ENCODE measurements at places on chromosomes 12 and 14.
A peak's percentile ranks its signal among the peaks of the same experiment; 100 is the strongest.

DNA sequence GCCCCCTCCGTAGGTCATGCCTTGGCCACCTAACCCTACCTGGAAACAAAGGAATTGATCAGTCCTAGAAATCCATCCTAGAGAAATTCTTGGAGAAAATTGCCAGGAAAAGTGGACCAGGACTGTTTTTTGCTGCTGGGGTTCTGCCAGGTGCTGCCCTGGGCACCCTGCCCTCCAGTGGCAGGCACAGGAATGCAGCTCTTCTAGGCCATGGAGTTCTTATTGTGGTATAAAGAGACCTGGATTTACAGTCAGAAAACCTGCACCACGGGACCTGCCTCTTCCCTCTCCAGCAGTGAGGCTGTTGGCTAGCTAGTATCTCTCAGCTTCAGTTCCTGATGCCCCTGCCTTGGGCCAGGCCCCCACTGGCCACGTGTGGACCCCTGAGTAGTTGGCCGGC, 59.7 kb downstream of the SLC24A4 start:
- no peak for DNase-seq

DNA sequence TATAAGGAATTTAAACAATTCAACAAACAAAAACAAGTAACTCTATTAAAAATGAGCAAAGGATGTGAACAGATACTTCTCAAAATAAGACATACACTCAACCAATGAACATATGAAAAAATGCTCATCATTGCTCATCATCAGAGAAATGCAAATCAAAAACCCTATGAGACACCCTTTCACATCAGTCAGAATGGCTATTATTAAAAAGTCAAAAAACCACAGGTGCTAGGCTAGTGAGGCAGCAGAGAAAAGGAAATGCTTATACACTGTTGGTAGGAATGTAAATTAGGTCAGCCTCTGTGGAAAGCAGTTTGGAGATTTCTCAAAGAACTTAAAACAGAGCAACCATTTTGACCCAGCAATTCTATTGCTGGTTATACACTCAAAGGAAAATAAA, 52.0 kb downstream of the NAV3 start:
- no peak for DNase-seq

DNA sequence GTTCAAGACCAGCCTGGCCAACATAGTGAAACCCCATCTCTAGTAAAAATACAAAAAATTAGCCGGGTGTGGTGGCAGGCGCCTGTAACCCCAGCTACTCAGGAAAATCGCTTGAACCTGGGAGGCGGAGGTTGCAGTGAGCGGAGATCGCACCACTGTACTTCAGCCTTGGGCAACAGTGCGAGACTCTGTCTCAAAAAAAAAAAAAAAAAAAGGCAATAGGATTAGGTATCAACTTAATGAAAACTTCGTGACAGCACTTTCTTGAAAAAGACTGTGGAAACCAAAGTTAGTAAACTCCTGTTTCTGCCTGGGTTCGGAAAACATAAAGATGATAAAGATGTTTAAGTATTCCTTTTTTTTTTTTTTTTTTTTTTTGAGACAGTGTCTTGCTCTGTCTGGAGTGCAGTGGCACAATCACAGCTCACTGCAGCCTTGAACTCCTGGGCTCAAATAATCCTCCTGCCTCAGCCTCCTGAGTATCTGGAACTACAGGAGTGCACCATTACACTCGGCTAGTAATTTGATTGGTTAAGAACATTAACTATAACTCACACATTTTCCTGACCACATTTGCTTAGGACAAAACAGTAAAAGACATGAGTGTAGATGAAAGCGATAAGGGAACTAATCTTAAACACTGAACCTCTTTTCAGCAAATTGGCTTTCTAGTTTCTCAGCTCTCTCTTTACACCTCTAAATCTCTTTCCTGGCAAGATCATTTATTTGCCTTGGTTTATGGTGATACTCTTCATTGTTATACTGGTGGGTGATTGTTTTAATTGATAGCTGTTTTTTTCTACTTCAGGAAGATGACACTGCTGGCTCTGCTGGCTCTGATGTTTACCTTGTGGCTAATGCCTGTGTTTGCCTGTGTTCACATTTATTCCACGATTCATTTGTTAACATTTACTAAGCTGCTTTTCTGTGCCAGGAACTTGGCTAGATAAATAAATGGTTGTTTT, 15.8 kb downstream of the HIF1A start:
- peak; percentile 68 for DNase-seq

DNA sequence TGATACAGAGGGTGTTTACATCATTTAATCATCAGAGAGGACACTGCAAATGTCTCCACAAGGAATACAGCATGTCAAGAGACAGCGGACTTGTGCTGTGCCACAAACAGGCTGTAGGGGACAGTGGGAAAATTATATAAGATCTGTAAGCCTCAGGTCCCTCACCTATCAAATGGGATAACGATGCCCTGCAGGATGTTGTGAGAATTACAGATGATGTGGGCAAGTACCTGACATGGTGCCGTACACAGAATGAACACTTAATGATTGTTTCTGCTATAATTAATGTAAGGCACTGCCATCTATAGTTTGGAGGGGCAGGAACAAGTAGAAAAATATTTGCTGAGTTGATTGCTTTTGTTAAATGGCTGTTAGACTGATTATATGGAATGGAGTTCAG, 81.9 kb upstream of the GTF2A1 start:
- DNase-seq = no peak

DNA sequence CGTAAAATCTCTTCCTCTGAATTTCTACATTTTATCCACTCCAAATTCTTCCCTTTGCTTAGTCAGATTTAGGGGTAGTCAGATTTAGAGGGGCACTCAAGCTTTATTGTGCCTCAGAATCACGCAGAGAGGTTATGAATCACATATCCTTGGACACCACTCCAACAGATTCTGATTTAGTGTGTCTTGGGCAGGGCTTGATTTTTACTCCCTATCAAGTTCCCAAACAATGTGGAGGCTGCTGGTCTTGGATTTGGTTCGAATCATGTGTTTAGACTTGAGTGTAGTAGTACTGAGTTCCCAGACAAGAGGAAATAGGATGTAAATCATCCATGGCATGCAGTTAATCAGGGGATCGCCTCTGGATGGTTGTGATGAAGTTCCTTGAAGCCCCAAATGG, 298.1 kb upstream of the CLEC14A start:
- no peak for DNase-seq

DNA sequence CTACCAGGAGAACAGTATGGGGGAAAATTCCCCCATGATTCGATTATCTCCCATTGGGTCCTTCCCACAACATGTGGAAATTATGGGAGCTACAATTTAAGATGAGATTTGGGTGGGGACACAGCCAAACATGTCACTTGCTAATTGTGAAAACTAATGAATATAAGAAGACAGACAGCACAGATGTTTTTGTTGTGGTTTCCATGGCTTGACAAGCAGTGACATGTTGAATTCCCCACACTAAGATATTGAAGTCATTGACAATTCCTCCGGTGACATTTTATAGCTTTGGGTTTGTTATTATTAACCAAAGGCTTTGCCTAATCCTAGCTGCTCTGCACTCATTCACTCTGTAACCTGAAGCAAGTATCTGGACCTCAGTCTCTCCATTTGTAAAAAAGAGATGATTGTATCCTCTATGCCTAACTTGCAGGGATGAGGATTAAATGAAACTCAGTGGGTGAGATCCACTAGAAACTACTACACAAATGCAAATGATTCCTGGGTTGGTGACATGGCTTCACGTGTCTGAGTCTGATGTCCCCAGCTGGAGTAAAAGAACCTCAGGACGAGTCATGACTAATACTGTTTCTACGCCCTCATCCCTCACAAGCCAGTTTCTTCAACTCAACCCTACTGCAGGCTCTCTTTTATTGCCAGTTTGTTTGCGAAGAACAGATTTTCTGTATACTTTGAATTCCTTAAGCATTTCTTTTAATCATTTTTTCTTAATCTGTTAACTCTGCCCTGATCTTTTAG, 71.6 kb downstream of the ASCL1 start:
- no peak for DNase-seq

DNA sequence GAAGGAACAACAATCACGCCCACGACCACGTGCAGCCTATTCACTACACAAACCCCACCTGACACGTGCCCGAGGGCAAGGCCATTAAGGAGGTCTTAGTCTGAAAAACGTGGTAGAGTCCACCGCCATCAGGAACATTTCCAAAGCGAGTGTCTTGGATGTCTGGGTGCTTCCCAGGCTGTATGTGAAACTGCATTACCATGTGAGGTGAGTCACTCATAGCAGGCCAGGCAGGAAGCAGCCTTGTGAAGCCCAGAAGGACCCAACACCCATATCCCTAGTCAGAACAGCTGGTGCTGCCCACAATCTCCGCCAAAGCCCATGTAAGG, 3.3 kb upstream of the KRT79 start:
- DNase-seq = no peak

DNA sequence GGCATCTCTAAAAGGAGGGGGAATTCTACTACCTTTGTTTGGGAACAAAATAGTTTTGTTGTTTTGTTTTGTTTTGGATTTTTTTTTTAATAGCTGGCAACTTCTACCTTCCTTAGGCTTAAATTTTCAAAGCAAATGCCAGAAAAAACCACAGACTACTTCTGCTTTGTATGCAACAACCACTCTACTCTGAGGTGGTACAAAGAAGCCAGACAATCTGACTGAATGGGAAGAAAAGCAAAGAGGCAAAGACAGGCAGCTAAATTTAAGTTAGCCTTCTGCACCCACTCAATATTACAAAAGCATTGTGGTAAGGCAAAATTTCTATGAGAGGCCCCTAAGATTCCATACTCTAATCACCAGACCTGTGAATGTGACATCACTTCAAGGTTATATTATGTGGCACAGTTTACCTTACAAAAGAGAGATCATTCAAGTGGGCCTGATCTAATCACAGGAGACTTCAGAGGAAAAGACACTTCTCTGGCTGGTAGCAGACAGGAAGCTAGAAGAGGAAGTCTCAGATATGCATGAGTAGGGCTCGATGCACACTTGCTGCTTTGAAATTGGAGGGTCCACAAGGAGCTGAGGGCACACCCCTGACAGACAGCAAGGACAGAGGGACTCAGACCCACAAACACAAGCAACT, 566.6 kb downstream of the RPS29 start:
- DNase-seq = no peak

- DNase-seq = no peak
These were observed 12.1 kb downstream of the LTBR start for GRCh38 chr12:6396031-6396430.

GRCh38 chr12:106774808-106775524, 484 bp downstream of the RIC8B start:
- no peak for DNase-seq
